Caudate nucleus (tissue), 63 donors: ENCODE measurements at places on chromosomes 1 and 21.

- DNase-seq = no peak
These were observed 104.3 kb downstream of the GPATCH2 start for GRCh38 chr1:217526636-217527035.

DNA sequence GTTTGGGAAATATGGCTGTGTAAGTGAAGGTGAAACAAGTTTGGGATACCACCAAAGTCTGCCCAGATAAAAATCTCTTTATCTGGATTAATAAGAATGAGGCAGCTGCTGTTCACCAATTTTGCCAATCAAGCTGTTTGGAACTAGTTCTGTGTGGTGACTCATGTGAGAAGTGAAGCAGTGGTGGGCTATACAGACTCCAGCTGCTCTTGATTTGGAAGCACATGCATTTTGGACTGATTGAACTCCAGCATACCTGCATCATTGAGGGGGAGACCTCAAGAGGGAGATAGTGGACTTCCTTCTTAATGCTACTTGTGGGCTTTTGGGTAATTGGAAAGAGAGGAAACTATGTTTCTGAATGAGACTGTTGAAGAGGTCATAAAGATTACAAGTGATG lies 99.2 kb upstream of the B3GALT2 start:
- DNase-seq = no peak

DNA sequence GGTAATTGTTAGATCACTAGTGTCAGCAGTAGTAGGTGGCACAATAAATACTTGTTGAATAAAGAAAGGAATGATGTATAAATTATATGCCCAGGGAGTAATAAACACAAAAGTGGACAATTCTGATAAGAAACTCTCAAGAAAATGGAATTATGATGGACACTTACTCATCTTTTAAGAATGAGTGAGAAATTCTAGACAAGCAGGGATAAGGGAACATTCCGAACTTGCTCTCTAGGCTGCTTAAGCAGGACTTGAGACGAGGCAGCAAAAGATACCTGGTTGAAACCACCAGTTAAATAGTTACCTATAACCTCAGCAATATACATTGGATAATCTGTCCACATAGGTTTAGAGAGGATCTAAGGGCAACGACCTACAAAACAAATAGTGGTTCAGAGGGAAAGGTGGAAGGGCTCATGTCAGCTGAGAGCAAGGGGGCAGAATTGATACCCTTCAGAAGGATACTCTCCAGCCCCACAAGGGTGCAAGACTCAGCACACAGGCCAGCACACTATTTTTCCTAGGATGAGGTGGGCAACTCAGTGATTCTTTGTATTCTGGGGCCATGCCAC lies 46.3 kb downstream of the XCL2 start:
- DNase-seq = no peak

GRCh38 chr1:78834201-78834741 lies 172.3 kb downstream of the ADGRL4 start:
- no peak for DNase-seq

- no peak for DNase-seq
These were observed 28.5 kb downstream of the MGST3 start for GRCh38 chr1:165659581-165659895.

- DNase-seq = peak; percentile 28
These were observed 758 bp downstream of the PTBP2 start for GRCh38 chr1:96722161-96722922.

- DNase-seq = no peak
These were observed 27.8 kb downstream of the CMPK1 start for GRCh38 chr1:47361380-47361779.
